Activated T-helper 1 cell treated with anti-CD3 and anti-CD28 coated beads, Interleukin-12 subunit alpha, Interleukin-12 subunit beta, Interleukin-2, Interleukin-4 antibody, amounts not matched to agents 30 ng/mL and 10 ng/mL and 1 ng/mL, durations not matched to agents 14 hours and 24 hours and 36 hours (primary cell): ENCODE measurements at places on chromosomes 11 and 22. TPM values are rescaled to one million over a fixed set of nuclear protein-coding genes. Genes with fewer than 3 reads are reported as not detected.

Gene FAT3
- total RNA-seq, result not detected in 2 replicates

Gene TIGD3
- total RNA-seq, result 1.1 TPM in 2 replicates

Gene HEPHL1
- total RNA-seq, result not detected in 2 replicates

Gene OLFML1
- not detected in 2 replicates for total RNA-seq

Gene UBQLN3
- total RNA-seq, result not detected in 2 replicates

Gene JAML
- 264 and 271 TPM in 2 replicates for total RNA-seq

Gene PTPRCAP
- total RNA-seq, result 108 and 109 TPM in 2 replicates

DNA sequence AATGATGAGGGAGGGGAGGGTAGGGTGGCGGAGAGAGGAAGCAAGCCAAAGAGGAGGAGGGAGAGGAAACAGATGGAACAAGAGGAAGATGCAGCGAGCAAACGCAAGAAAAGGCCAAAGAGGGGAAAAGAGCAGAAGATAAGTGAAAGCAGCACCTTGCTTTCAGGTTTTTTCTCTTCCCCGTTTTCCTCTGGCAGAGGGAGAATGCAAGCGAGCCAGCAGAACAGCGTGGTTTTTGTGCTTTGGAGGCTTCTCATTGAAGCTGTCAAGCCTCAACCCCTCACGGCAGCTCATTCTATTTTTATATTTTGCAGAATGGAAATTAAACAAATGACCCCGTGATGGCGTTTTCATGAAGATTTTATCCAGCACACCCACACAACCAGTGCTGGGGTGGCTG is 67.1 kb upstream of the GRAMD1B start:
- DNase-seq, result no peak

GRCh38 chr11:82980292-82980691 is 78.8 kb downstream of the DDIAS start:
- DNase-seq, result no peak

- no peak for DNase-seq
These were observed 252.7 kb downstream of the CASP12 start for GRCh38 chr11:104645261-104646222.

GRCh38 chr11:126971305-126971704 is 29.3 kb downstream of the KIRREL3 start:
- no peak for DNase-seq

- no peak for DNase-seq
These were observed 87.2 kb downstream of the WNT7B start for GRCh38 chr22:45889539-45890350.

DNA sequence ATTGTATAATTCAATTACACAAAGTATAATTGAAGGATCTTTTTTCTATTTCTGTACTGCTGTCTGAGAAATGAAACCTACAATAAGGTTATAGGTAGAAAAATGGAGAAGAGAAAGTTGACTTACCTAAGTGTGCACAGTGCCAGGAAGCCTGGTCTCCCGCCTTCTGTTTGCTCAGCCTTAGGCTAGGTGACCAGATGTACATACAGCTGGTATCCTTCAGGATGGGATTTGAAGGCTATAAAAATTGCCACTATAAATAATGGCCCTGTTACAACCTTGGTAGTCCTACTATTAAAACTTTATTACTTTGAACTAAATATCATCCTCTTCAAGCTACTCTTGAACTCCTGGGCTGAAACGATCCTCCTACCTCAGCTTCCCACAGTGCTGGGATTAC is 19.7 kb downstream of the OR51E2 start:
- no peak for DNase-seq

DNA sequence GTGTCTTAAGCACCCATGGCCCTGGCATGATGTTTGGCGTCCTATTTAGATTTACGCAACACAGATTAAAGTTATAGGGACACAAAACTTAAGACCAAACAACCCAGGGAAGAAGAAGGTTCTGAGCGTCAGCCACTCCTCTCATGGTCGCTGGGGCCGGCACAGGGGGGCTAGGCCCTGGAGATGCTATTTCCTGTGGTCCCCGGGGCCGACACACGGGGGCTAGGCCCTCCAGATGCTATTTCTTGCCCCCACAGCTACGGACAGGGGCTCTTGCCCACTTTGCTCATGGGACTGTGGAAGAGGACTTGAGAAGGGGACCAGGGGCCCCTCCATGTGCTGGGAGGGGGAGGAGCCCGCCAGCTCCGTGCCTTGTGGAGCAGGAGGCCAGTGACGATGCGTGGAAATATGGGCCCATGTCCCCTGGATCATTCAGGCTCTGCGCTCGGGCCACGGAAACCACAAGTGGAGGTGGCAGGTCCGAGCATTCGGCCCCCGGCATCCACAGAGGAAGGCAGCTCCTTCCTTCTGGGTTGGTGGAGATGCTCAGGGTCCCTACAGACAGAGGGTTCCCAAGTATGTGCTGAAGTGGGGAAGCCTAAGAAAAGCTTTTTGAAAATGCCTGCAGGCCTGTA is 711.1 kb downstream of the BRD1 start:
- no peak for DNase-seq
